PC-9 (cell line): ENCODE measurements at places on chromosomes 2 and 18. TPM values are rescaled to one million over a fixed set of nuclear protein-coding genes. Genes with fewer than 3 reads are reported as not detected.
A peak's percentile ranks its signal among the peaks of the same experiment; 100 is the strongest.

DNA sequence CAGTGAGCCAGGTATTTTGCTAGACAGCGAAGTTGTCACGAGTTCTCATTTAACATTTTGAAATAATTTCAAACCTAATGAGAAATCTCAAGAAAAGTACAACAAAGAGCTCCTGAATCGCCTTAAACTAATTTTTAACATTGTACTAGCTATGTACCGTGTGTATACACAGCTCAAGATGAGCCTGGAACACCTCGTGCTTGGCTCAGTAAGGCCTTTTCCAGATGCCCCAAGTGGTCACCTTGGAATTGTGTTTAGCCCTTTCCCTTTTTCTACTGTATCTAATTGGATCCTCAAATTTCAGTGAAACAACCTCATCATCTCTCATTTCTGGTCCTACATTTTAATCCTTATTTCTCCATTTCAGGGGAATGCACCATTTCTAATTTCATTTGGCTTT is 7.2 kb downstream of the PTPN4 start:
- no peaks in the 10 kb centered on the region for H3K27me3 ChIP-seq
- H3K4me3 ChIP-seq = no peak overlapping the region
- H3K4me1 ChIP-seq = peaks cover 44% of the 10 kb centered on the region
- H3K27ac ChIP-seq = no peak overlapping the region

- no peaks in the 10 kb centered on the region for H3K36me3 ChIP-seq
- no peaks in the 10 kb centered on the region for H3K27me3 ChIP-seq
- DNase-seq = no peak
- no peak overlapping the region for H3K4me3 ChIP-seq
- H3K4me1 ChIP-seq = no peaks in the 10 kb centered on the region
Observed at GRCh38 chr2:82340578-82341053, 2036.1 kb upstream of the LRRTM1 start.

The CPO gene
- total RNA-seq = not detected in 2 replicates

The LIMS3 gene
- total RNA-seq = 1.4 and 2.3 TPM in 2 replicates

DNA sequence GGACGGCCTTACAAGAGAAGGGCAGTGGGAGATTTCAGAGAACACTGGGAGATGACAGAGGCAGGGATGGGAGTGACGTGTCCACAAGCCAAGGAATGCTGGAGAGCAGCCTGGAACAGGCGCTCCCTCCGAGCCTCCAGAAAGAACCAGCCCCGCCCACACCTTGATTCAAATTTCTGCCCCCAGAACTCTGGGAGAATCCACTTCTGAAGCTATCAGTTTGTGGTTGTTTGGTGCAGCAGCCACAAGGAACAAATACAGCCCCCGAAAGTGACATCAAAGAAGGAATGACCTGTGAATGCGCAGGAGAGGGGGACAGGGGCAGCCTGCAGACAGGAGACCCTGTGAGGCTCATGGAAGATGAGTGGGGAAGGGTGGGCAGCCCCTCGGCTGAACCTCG is 67.3 kb downstream of the TWIST2 start:
- no peaks in the 10 kb centered on the region for H3K36me3 ChIP-seq
- no peak overlapping the region for H3K4me3 ChIP-seq
- no peak for DNase-seq
- 0 out of 2 replicates have a peak, but pooled peaks cover 5% of the 10 kb centered on the region for H3K4me1 ChIP-seq
- peaks cover 45% of the 10 kb centered on the region for H3K27me3 ChIP-seq

The CTDP1 gene
- total RNA-seq = 16.0 and 18.6 TPM in 2 replicates

DNA sequence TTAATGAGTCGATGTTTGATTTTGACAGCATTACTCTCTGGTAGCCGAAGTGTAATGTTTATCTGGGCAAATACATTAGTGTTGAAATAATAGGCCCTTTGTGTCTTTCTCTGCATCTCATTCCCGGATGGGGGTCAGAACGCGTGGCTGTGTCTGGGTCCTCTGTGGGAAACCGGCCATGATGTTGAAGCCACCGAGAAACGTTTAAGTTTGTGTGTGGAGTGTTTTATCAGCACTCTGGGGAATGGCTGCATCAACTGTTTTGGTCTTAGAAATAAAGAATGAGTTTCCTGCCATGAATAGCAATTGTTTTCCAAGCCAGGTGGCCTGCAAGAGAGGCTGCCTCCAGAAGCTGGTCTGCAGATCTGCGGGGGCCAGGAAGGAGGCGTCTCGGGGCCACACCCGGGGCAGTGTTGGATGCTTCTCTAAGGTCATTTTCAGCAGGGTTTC is 69.7 kb downstream of the RNF144A start:
- no peaks in the 10 kb centered on the region for H3K4me1 ChIP-seq
- H3K4me3 ChIP-seq = no peak overlapping the region
- H3K27ac ChIP-seq = no peak overlapping the region
- DNase-seq = no peak
- no peaks in the 10 kb centered on the region for H3K27me3 ChIP-seq
- no peaks in the 10 kb centered on the region for H3K36me3 ChIP-seq

- no peak overlapping the region for H3K4me3 ChIP-seq
- DNase-seq = no peak
- no peaks in the 10 kb centered on the region for H3K27me3 ChIP-seq
- H3K4me1 ChIP-seq = no peaks in the 10 kb centered on the region
- no peaks in the 10 kb centered on the region for H3K36me3 ChIP-seq
Observed at GRCh38 chr2:39304200-39304599, 60.4 kb upstream of the CDKL4 start.

The SPP2 gene
- not detected in 2 replicates for total RNA-seq

DNA sequence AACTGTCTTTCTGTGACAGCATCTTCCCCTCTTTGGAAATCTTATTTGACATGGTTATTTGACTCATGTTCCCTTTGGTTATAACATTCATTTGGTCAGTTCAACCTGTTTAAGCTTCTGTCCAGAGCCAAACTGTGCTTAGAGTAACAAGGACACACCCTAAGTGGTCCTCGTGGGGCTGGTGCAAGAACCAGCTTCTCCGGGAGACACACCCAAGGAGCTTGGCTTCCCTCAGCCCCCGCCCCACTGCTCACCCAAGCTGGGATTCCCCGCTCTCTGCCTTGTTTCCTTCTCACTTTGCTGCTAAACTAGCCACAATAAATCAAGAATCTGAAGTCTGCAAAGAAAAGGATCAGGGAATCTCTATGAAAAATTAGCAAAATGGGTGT is 1.4 kb downstream of the SCYGR3 start:
- peaks cover 20% of the 10 kb centered on the region for H3K4me1 ChIP-seq
- H3K4me3 ChIP-seq = no peak overlapping the region
- peak overlapping the region; percentile 43 for H3K27ac ChIP-seq

The NXPH2 gene
- not detected in 2 replicates for total RNA-seq

GRCh38 chr2:8472545-8473323 is 209.1 kb upstream of the ID2 start:
- no peak for DNase-seq
- no peak overlapping the region for H3K4me3 ChIP-seq
- no peaks in the 10 kb centered on the region for H3K4me1 ChIP-seq
- no peaks in the 10 kb centered on the region for H3K36me3 ChIP-seq
- peaks cover 91% of the 10 kb centered on the region for H3K27me3 ChIP-seq

DNA sequence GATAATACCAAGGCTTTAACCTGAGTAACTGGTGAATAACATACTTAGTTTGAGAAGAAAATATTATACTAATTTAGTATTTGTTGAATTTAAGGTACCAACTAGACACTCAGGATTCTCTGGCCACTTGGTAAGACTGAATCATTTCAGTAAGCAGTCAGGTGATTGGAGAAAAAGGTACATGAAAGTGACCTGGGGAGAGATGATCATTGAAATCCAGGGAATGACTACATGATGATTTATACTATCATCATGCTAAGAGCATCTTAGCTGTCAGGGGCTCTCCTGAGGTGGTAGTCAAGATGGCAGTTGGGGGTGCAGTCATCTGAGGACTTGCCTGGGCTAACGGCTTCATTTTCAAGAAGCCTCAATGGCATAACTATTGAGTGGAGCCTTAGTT is 571.2 kb upstream of the ACVR2A start:
- no peaks in the 10 kb centered on the region for H3K27me3 ChIP-seq
- H3K27ac ChIP-seq = no peak overlapping the region
- no peak for DNase-seq
- H3K4me1 ChIP-seq = peaks cover 14% of the 10 kb centered on the region
- H3K36me3 ChIP-seq = no peaks in the 10 kb centered on the region

The RSAD2 gene
- total RNA-seq = not detected in 2 replicates

The PTH2R gene
- not detected in 2 replicates for total RNA-seq

DNA sequence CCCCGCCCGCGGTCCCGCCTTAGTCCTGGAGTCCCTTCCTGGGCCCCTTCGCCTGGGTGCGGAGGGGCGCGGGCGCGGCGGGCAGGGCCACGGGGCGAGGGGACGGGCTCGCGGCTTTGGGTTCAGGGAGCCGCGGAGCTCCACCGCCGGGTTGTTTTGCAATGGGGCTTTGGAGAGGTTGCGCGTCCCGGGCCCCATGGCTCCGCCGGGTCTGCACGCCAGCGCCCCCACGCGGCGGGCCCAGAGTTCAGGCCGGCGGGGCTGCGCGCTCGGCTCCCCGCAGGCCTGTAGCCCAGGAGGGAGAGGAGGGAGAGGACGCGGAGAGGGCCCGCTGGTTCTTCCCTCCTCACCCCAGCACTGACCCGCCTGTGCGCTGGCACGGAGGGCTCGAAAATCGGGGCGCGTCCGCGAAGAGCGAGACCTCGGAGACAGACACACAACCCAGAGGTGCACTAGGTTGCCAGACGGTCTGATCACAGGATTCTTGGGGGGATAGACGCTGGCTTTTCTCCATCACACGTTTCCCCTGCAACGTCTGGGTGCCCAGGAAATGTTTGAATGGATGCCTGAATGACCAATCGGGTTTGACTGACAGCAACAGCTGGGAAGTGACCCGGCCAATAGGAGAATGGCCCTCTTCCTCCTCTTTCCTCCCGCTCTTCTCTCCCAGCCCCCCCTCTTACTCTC is 4.9 kb upstream of the SIX2 start:
- H3K36me3 ChIP-seq = no peaks in the 10 kb centered on the region
- H3K4me1 ChIP-seq = peaks cover 9% of the 10 kb centered on the region
- H3K27ac ChIP-seq = no peak overlapping the region
- H3K27me3 ChIP-seq = no peaks in the 10 kb centered on the region
- no peak for DNase-seq
- H3K4me3 ChIP-seq = peak overlapping the region; percentile 45; the same call in 1 of the 2 replicates

DNA sequence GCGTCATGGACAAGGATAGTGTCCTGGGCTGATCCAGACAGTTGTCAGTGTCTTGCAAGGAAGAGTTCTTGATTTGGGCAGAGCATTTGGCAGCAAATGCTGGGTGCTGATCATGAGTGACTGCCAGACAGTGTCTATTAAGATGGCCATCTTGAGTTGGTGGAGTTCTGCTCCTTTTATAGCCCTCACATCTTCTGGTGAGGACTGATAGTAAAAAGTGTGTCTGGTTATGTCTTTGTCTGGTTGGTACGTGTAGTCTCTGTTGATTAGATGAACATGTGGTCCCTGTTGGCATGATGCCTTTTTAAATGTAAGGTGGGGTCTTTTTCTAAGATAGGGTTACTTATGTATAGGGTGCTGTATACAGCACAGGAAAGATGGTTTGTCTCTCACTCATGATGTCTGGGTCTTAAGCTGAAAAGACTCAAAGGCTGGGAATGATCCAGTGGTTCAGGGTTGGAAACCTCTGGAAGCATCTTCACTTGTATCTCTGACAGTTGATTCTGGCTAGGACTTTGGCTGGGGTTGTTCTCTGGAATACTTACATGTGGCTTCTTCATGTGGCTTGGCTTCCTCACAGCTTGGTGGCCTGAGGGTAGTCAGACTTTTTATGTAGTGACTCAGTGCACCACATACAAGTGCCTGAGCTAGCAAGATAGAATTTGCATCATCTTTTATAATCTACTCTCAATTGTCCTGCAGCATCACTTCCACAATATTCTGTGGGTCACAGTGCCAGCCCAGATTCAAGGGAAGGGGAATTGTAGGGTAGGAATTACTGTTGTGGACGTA is 11.8 kb downstream of the MTX2 start:
- H3K27ac ChIP-seq = no peak overlapping the region
- 0 out of 2 replicates have a peak, but pooled peaks cover 3% of the 10 kb centered on the region for H3K36me3 ChIP-seq
- no peak overlapping the region for H3K4me3 ChIP-seq

The LIMS1 gene
- total RNA-seq = 58.2 and 61.6 TPM in 2 replicates

The UNC80 gene
- not detected in 2 replicates for total RNA-seq

GRCh38 chr2:210421916-210422315 is 54.6 kb downstream of the LANCL1 start:
- H3K27ac ChIP-seq = no peak overlapping the region
- no peak overlapping the region for H3K4me3 ChIP-seq
- peak; percentile 17 for DNase-seq
- no peaks in the 10 kb centered on the region for H3K4me1 ChIP-seq
- H3K36me3 ChIP-seq = no peaks in the 10 kb centered on the region

DNA sequence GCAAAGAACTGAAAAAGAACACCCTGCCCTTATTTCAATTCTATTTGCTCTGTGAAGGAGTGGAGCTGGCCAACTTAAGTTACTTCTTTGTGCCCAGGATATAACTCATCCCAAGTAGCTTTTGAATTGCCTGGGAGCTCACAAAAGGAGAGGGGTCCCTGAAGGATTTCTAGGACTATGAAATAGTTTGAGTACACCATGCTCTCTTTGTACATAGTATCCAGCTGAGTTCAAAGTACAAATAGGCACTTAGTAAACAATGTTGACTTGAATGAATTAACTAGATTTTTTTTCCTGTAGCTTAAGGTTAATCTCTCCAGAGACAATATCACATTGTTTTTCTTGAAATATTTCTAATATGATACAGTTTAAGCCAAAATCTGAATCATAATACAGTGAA is 47.7 kb downstream of the ZC3H15 start:
- DNase-seq = no peak
- H3K36me3 ChIP-seq = no peaks in the 10 kb centered on the region
- H3K4me1 ChIP-seq = no peaks in the 10 kb centered on the region
- H3K4me3 ChIP-seq = no peak overlapping the region
- no peaks in the 10 kb centered on the region for H3K27me3 ChIP-seq
- H3K27ac ChIP-seq = no peak overlapping the region

The PARD3B gene
- 7.6 and 13.2 TPM in 2 replicates for total RNA-seq

- no peaks in the 10 kb centered on the region for H3K4me1 ChIP-seq
- H3K27ac ChIP-seq = no peak overlapping the region
- H3K4me3 ChIP-seq = no peak overlapping the region
- DNase-seq = no peak
- H3K36me3 ChIP-seq = no peaks in the 10 kb centered on the region
- H3K27me3 ChIP-seq = no peaks in the 10 kb centered on the region
Observed at GRCh38 chr2:72081451-72081850, 66.2 kb downstream of the CYP26B1 start.

DNA sequence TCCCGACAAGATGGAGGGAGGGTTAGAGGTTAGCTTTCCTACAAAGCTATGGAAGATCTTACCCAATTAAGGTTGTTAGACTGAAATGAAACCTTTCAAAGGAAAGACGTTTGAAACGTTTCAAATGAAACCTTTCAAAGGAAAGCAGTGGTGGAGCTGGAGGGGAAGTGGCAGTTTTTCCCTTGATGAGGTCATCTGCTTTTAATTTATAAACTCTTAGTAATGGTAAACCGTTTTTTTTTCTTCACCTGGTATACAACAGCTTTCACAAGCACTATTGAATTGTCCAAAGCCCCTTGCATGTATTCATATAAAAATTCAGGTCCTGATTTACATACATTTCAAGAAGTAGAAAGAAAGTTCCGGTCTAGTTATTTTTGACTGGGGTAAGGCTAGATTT is 7.4 kb downstream of the PMAIP1 start:
- H3K27ac ChIP-seq = no peak overlapping the region
- DNase-seq = no peak
- no peak overlapping the region for H3K4me3 ChIP-seq
- peaks cover 20% of the 10 kb centered on the region for H3K36me3 ChIP-seq
- H3K4me1 ChIP-seq = peaks cover 74% of the 10 kb centered on the region

GRCh38 chr2:240820607-240821428 is 799 bp upstream of the KIF1A start:
- H3K27me3 ChIP-seq = peaks cover 81% of the 10 kb centered on the region
- DNase-seq = no peak
- H3K4me1 ChIP-seq = no peaks in the 10 kb centered on the region
- H3K4me3 ChIP-seq = no peak overlapping the region
- no peaks in the 10 kb centered on the region for H3K36me3 ChIP-seq

GRCh38 chr2:175181877-175182308 is 383 bp upstream of the ATP5MC3 start:
- H3K4me1 ChIP-seq = peaks cover 38% of the 10 kb centered on the region
- H3K4me3 ChIP-seq = peak overlapping the region; percentile 84
- DNase-seq = no peak
- peaks cover 30% of the 10 kb centered on the region for H3K36me3 ChIP-seq
- peak overlapping the region; percentile 69; the same call in 1 of the 2 replicates for H3K27ac ChIP-seq

The IL36B gene
- total RNA-seq = not detected in 2 replicates
